Naive B cell (primary cell): ENCODE measurements at places on chromosomes 12 and 14. TPM values are rescaled to one million over a fixed set of nuclear protein-coding genes. Genes with fewer than 3 reads are reported as not detected.

- no peak for DNase-seq
Observed at GRCh38 chr14:101073598-101073965, 170.1 kb upstream of the RTL1 start.

- DNase-seq, result no peak
Observed at GRCh38 chr14:105467249-105467941, 7.2 kb upstream of the CRIP2 start.

The PRR4 gene
- polyA plus RNA-seq, result 1.5 TPM

DNA sequence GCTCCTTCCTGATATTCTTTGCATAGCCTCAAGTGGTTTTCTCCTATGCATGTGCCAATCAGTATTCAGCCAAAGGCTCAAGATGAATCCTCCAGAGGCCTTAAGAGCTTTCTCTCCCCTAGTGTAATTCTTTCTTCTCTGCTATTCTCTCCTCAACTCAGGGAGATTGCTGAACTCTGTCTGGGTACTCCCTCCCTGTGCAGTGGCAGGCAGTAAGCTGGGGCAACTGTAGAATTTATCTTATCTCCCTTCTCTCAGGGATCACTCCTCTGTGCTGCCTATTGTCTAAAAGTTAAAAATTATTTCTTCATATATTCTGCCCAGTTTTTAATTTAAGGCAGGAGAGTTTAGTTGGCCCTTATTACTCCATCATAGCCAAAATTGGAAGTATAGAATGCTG is 28.5 kb upstream of the RTRAF start:
- no peak for DNase-seq
